Right kidney (tissue), 9 donors: ENCODE measurements at places on chromosomes 5 and 9.

- no peak for DNase-seq
Observed at GRCh38 chr5:14172149-14172795, 29.1 kb downstream of the TRIO start.

DNA sequence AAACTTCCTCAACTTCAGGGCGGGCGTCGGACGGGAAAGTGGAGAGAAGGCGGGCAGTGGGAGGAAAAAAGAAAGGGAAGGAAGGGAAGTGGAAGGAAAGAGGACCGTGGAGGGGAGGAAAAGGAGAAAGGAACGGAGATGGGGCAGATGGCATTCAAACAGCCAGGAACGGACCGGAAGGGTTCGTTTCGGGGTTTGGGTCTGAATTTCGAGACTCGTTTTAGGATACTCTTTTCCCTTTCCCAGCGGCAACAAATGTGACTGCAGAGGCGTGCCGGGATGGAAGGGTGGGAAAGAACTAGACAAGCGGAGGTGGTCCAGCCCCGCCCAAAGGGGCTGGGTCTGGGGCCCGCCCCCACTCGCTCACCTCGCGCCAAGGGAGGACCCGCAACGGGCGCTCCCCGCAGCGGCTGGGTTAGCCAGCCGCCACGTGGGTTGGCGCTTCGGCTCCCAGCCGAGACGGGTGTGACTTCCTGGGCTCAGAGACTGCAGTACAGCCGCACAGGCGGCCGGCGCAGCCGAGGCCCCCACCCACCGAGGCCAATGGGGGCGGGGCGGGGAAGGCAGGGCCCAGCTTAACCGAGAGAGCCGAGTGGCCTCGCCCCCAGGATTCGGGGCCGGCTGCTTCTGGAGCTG, 2.7 kb downstream of the VCAN start:
- DNase-seq, result peak; percentile 90

GRCh38 chr9:13811876-13812275, 502.1 kb downstream of the NFIB start:
- DNase-seq, result no peak

DNA sequence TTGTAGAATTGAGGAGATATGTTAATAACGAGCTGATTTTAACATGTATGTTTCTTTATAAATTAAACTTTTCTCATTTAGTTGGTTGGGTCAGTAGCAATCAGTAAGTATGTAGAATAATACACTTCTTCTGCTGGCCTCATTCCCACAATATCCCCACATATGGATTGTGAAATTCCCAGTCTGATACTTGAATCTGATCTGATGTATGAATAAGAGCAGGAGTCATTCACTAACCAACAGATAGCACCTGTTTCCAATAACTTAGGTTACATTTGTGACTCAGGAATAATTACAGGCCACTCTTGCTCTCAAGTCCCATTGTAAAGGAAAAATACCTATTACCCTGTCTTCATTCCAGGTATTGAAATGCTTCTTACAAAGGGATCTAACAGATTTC, 23.9 kb downstream of the SLC36A1 start:
- DNase-seq, result no peak

- no peak for DNase-seq
Observed at GRCh38 chr9:7523426-7524043, 276.0 kb downstream of the DMAC1 start.

GRCh38 chr5:13943676-13944075, 812 bp downstream of the DNAH5 start:
- no peak for DNase-seq

GRCh38 chr9:135090547-135090946, 3.1 kb downstream of the OLFM1 start:
- DNase-seq, result no peak

DNA sequence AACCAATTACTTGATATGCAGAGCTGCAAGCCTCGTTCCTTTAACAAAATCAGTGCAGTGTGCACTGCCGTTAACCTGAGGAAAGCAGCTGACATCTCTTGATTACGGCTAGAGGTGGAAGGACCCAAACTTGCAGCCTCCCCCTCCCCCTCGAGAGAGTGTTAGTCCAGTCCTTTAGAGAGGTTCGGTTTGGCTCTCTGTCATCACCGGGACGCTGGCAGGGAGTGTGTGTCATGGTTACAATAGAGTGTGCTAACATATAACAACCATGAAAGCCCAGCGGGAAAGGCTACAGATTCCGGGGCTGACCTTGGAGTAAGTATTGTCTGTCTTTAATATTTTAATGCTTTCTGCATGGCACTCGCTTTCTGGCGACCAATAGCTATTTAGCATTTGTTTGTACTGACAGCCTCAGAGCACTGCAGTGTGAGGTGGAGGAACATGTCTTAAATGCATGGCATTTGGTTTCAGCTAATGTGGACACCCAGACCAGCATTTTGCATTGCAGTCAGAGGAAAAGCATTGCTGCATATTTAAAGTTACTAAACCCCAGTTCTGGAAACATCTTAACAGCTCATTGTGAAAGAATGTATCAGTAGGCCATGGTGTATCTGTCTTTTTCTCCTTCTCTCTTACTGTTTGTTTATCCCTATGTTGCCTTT, 237.5 kb downstream of the CD180 start:
- DNase-seq, result peak; percentile 34

GRCh38 chr5:69242215-69242927, 7.7 kb downstream of the CDK7 start:
- no peak for DNase-seq

DNA sequence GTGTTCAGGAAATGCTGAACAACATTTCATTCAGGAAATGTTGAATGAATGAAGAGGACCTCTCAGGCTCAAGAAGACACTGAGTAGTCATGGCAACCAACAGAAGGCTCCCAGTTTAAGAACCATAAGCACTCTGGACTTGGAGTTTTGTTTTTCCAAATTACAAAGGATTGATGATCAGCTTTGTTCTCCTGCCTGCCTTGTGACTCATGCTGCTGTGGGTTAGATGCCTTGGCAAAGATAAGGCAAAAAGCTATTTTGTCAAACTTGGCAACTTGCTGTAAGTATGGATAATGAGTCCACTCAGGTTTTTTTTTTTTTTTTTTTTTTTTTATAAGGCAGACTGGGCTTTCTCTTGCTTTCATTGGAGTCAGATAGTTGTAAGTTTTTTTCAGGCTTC, 365.0 kb downstream of the TMEM232 start:
- DNase-seq, result no peak

- no peak for DNase-seq
Observed at GRCh38 chr5:147648597-147648996, 133.9 kb downstream of the JAKMIP2 start.

- DNase-seq, result peak; percentile 26
Observed at GRCh38 chr5:7245121-7245651, 150.8 kb upstream of the ADCY2 start.

DNA sequence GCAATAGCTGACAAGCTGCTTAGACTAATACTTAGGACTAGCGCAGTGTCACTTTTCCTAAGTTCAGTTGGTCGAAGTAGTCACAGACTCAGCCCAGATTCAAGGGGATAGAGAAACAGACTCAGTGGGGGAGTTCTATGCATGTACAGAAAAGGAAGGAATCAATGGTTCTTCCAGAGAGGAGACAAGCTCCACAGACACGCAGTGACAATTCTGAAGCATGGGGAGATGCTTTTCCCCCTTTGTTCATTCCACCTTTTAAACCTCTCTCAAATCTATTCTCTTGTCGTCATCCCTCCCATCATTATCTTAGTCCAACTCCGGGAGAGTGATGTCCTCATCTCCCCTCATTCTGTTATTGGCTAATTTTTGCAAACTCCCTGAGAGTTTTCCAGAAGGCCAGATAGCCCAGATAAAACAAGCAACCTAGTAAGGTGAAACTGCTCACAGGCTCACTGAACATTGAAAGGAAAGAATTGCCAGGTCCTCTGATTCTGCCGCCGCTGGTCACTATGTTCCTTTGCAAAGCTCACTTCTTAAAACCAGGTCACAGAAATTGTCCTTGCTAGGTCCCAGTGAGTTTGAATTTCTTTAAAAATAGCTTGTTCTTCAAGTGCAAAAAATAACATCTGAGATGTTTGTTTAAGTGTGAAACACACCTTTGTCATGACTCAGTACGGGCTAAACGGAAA, 13.4 kb upstream of the STRBP start:
- no peak for DNase-seq

GRCh38 chr5:129747572-129748407, at the start of gene MINAR2:
TSS of gene MINAR2 (plus strand) at chr5:129748094. CDS start at chr5:129748191, 97 bp downstream.
- no peak for DNase-seq

GRCh38 chr9:101139082-101139481, 110.6 kb downstream of the PLPPR1 start:
- DNase-seq, result no peak

GRCh38 chr5:55821731-55822512, 29.2 kb upstream of the IL31RA start:
- peak; percentile 56 for DNase-seq

DNA sequence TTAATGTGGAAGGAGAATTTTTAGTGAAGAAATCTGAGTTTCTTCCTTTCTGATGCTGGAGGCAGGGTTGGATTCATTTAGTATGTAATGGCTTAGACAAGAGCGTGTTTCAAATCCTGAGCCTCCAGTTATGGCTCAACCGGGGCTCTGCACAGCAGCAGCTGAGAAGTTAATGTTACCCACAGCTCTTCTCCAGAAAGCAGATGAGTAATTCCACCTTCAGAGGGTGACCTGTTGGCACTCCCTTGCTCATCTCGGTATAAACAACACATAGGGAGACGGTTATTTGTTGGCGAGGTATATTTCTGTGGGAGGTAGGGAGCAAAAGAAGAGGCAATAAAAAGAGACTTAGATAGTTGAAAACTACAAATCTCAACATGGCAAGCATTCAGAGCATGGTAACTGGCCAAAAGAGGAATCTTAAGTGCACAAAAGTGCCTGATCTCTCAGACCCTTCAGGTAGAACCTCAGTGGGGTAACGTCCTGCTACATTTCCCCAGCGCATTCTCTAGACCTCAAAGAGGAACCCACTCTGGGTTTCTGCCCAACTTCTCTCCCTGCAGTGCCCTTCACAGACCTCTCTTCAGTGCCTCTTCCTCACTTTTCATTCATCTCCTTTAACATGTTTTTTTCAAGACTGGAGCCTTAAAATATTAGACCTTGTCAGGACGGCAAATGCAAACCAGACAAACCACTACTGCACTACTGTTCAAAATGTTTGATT, 417.5 kb upstream of the ADAMTSL1 start:
- DNase-seq, result no peak

DNA sequence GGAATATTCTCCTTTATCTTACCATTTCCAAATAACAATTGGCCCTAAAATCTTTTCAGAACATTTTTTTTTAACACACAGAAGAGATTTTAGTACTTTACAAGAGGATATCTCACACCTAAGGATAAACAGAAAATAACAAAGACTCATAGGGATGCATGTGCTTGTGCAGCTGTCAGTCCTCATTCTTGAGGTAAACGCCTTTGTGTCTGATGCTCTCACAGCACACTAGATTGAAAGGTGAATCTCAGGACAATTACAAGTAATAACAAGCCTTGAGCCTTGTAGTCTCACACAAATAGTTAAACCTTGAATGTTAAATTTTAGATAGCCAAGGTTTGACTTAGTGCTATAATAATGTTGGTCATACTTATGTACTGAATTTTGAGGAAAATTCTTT, 439.2 kb downstream of the PTPRD start:
- no peak for DNase-seq

- DNase-seq, result no peak
Observed at GRCh38 chr5:23823521-23823920, 316.1 kb downstream of the PRDM9 start.

DNA sequence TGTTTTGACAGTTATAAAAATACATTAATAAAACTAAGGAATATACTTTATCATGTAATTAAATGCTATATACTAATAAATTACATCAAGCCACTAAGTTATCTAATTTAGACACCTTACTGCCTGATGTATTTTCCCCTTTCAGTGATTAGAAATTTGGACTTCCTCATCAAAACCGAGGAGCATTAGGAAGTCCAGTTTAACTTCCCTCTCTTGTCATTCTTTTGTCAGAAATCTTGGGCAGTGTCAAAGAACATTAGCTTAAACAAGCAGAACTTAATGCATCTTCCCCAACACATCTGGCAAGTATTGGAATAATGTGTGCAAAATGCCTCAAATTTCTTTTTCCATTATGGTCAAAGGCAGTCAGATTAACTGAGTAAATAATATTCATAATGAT, 81.6 kb downstream of the PLPP1 start:
- no peak for DNase-seq

GRCh38 chr5:40442346-40442745, 237.4 kb upstream of the PTGER4 start:
- no peak for DNase-seq

DNA sequence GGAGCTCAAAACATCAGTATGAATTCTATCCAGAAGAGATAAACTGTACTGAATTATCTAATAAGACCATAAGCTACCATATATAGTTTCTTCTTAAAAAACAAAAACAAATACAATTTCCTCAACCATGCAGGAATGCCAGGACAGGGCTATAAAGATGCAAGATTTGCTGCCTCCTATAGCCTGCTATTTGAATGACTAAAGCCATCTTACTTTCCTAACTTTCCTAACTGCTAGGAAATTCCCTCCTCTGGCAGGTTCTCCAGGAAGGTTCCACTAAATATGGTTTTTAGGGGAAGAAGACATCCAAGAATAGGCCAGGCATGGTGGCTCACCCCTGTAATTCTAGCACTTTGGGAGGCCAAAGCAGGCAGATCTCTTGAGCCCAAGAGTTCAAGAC, 15.1 kb downstream of the KIF27 start:
- DNase-seq, result no peak
